ENCODE measurements at places on chromosomes 5 and 9.

- DNase-seq, result peak; percentile 18
Observed at GRCh38 chr5:81506900-81507588, 113.1 kb upstream of the ACOT12 start.

- DNase-seq, result no peak
Observed at GRCh38 chr9:69932901-69933300, 110.7 kb upstream of the MAMDC2 start.

- no peak for DNase-seq
Observed at GRCh38 chr5:64869419-64869818, 100.7 kb downstream of the CWC27 start.

DNA sequence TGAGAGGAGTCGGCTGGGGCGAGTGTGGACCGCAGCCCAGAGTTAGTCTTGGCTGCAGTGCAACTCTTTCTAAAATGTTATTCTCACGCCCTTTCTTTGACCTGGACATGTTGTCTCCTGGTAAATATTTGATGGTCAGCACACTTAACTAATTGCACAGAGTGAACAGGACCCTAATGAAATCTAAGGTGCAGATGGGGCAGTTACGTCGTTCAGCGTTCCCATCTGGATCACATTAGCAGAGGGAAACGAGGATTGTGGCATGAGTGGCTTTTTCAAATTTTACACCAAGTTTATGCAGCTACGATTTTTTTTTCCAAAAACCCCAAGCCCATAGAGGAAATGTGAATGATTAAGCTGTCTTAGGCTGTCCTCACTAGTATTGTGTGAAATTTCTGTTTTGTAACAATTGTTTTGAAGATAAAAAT lies 483 bp downstream of the C9orf85 start:
- DNase-seq, result no peak

DNA sequence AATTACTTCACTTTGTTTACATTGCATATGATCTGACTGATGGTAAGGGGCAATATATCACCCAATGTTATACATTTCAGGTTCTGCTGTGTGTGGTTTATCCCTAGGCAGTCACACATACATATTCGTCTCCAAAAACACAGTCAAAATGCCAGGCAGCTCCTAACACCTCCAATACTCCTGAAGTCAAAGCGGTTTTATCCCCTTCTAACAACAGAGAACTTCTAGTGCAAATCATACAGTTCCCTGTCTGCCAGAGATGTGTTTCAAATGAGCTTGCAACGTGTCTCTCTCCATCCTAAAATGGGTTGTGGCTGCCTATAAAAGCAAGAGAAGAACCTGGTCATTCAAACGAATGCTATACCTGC lies 328.9 kb downstream of the ELAVL2 start:
- DNase-seq, result no peak

DNA sequence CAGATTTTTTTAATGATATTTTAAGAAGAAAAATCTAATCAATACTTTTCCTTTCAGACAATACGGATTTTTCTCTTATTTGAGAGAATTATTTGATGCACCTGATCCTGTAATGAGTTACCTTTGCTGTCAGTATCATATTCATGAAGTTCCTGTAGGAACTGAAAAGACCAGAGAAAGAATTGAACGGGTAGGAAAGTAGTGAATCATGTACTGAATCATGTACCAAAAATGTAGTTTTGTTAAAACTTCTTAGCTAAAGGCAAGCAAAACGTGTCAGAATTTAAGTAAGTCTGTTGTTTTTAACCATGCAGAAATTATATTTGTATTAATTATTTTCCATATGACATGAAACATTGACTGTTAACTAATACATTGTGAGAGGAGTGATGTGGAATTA lies 56.6 kb downstream of the SMC5 start:
- no peak for DNase-seq

DNA sequence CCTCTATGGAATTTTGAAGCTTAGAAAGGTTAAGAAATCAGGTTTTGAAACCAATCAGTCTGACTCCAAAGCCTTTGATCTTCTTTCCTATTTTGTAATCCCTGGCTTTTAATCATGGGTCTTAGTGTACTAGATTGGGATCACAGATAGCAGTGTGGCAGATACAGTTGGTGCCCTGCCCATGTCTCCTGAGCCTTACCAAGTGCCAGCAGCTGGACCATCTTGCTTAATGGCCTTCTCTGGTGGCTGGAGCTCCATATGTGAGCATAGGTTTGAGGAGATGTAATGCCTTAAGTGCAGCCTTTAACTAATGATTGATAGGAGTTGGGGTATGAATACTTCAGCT lies 16.7 kb upstream of the RIC1 start:
- no peak for DNase-seq

DNA sequence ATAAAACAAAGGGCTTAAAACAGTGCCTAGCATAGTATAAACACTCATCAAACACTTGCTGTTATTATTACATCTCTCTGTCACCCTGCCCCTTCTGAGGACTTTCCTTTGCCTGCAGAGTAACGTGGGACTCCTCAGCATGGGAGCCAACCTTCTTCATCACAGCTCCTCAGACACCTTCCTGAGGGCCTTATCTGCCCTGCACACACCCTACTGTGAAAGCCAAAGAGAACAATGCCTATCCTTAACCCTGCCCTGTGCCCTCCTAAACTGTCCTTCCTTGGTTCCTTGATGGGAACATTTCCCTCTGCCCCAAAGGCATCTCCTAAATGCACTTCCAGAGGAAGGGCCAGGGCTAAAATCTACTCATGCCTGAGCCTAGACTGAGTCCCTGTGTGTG lies 20.6 kb upstream of the HAND1 start:
- DNase-seq, result no peak

GRCh38 chr5:128693764-128694163 lies 155.7 kb upstream of the FBN2 start:
- DNase-seq, result no peak

DNA sequence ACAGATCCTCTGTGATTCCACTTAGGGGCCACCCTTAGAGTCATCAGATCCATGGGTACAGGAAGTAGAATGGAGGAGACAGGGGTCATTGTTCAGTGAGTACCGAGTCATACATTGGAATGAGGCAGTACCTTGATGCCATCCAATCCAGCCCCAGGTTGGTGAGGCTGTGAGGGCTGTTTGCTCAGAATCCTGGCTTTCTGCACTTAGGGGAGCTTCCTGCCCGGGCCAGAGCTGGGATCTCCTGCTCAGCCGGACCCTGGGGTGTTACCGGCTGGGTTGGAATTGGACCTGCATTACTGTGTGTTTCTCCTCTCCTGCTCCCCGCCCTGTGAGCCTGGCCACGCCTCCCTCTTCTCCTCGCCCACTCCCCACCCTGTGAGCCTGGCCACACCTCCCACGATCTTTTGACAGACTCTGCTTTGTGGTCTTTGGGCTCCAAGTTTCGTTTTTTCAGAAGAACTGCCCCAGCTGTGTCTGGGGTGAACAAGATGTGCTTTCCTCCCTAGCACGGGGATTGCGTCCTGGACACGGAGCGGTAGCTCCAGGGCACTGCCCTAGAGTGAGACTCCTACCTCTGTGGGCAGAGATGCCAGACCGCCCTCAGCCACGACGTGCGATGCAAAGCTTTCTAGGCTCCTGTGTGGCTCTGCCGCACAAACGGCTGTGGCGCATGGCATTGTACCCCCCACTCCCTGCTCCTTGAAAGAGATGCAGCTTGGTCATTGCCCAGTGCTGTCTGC lies 15.4 kb downstream of the TRAF2 start:
- peak; percentile 69 for DNase-seq

DNA sequence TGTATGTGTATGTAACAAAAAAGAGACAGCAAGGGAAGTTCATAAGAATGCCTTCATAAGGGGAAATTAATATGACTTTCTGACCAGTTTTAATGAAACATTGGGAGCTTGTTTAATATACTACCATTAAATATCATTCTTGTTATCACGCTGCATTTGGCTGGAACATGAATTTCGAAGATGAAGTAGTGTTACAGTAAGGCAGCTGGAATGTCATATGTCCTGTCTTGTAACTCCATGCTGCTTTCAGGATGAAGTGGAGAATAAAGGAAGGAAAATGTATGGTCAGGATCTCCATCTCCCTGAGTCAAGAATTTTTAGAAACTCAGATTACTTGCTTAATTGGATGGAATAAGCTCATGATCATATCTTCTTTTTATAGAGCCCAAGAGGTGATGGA lies 61.5 kb upstream of the DMAC1 start:
- DNase-seq, result no peak

DNA sequence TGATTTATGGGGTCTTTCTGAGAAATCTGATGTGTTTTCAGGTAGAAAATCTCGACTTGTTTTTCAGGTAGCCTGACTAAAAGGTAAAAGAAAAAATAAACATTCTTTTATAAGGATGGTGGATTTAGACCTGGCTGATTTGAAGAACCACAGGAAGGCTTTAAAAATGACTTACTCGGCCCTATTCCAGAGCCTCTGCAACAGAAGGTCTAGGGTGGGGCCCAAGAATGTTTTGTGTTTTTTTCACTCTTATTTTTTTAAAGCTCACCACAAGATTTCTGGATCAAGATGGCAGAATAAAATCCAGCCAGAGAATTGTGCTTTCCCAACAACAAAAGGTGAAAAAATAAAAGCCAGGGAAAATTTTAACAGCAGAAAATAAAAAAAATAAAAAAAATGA lies 59.1 kb downstream of the FNBP1 start:
- DNase-seq, result no peak

- no peak for DNase-seq
Observed at GRCh38 chr5:66807743-66808142, 211.6 kb downstream of the MAST4 start.

GRCh38 chr9:116987721-116988485 lies 300.8 kb downstream of the TRIM32 start:
- DNase-seq, result no peak

GRCh38 chr9:6567140-6567591 lies 78.4 kb downstream of the GLDC start:
- no peak for DNase-seq

GRCh38 chr5:178740181-178740557 lies 9.7 kb upstream of the ZNF354A start:
- no peak for DNase-seq

- no peak for DNase-seq
Observed at GRCh38 chr9:75658301-75658905, 232.1 kb upstream of the PCSK5 start.

DNA sequence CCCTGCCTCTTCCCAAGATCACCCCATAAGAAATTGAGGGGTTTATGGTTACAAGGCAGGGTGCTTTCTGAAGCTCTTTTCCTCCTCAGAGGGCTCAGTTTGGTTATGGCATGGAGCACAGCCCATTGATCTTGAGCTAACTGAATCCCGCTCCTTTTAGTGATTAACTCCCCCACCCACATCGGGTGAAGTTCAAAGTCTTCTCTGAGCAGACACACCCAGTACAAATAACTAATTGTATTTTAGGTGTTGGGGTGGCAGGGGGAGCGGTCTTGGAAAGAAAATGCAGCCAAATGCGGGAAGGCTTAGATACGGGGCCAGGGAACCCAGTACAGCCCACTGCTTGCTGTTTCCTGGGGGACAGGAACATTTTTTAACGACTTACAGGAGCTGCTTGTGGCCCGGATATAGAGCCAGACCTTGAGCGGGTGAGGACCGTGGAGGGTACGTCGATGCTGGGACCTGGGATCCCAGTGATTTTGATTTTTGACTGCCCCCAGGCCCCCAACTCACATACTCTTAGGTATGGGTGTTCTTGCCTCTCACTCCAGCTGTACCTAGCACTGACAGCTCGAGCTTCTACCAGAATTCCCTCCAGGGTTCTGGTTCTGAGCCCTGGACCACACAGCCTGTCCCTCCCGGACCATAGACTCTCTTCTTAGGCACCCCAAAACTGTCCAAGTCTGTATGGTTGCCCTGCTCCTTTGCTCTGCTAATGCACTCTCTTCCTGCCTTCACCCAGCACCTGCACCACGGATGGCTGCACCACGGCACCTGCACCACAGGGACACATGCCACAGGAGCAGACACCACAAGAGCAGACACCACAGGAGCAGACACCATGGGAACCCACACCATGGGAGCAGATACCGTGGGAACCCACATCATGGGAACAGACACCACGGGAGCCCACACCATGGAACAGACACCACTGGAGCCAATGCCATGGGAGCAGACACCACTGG lies 18.3 kb upstream of the RXRA start:
- DNase-seq, result no peak

- DNase-seq, result no peak
Observed at GRCh38 chr9:136289651-136290507, 14.0 kb downstream of the CCDC187 start.

DNA sequence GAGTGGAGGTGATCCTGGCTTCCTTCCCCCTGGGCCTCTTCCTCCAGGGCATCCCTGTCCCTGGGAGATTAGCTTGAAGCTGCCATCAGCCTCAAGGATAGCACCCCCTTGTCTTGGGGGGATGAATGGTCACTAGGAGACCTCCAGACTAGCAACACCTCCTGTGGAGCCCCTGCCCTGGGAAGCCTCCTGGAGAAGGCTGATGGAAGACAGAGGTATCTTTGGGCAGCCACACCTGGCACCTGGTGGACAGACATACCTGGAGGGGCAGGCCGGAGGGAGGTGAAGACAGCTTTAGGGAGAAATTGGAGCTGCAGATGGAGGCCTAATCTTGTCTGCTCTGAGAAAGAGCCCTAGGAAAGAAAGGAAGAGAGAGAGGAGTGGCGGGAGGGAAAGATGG lies 9.0 kb upstream of the TTLL11 start:
- DNase-seq, result no peak

GRCh38 chr5:66602621-66603020 lies 6.4 kb downstream of the MAST4 start:
- no peak for DNase-seq

- no peak for DNase-seq
Observed at GRCh38 chr5:60677850-60678664, 21.9 kb downstream of the DEPDC1B start.

DNA sequence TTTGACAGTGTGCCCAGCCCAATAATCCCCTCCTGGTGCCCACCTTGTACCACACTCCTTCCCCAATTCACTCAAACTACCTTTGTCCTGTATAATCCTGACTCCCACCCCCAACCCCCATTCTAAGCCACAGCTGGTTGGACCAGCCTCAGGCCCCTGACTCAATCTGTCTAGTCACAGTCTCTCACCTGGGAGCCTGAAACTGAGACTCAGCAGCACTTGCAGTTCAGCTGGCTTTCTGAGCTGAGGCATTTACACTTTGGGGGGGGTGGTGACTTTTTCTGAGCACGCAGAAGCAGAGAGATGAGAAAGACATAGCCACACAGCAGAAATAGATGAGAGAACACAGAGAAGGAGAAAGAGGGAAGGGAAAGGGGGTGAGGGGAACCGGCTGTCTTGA lies 247.3 kb downstream of the MAN2A1 start:
- no peak for DNase-seq

GRCh38 chr9:69168709-69169217 lies 5.3 kb upstream of the TJP2 start:
- peak; percentile 21 for DNase-seq

DNA sequence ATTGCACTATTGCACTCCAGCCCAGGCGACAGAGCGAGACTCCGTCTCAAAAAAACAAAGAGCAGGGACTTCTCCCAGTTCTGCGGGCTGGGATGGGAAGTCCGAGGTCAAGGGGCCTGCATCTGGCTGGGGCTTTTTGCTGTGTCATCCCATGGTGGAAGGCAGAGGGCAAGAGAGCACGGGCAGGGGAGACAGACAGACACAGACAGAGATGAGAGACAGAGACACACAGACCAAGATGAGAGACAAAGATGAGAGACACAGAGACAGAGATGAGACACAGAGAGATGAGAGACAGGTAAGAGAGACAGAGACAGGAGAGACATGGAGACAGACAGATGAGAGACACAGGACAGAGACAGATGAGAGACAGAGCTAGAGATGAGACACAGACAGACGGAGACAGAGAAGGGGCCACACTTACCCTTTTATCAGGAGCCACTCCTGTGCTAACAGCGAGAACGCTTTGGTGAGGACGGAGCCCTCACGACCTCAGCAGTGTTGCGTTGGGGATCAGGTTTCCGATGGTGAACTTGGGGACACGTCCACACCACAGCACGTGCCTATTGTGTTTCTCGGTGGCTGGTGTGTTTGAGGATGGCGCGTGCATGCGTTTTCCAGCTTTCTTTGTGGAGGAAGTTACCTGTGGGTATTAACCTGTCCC lies 8.9 kb upstream of the TOR4A start:
- DNase-seq, result no peak
